ENCODE measurements at places on chromosomes 5 and 9.

- DNase-seq = no peak
Observed at GRCh38 chr9:37635808-37636207, 14.9 kb upstream of the FRMPD1 start.

- DNase-seq = peak; percentile 15
Observed at GRCh38 chr5:172800088-172800551, 29.1 kb upstream of the DUSP1 start.

GRCh38 chr5:110957934-110958333, 113.6 kb upstream of the TSLP start:
- no peak for DNase-seq

GRCh38 chr9:69443178-69443577, 118.2 kb downstream of the ENTREP1 start:
- no peak for DNase-seq

GRCh38 chr5:143074414-143074996, 304.3 kb downstream of the ARHGAP26 start:
- DNase-seq = no peak

- DNase-seq = no peak
Observed at GRCh38 chr9:114682846-114683245, 854 bp upstream of the TEX48 start.

DNA sequence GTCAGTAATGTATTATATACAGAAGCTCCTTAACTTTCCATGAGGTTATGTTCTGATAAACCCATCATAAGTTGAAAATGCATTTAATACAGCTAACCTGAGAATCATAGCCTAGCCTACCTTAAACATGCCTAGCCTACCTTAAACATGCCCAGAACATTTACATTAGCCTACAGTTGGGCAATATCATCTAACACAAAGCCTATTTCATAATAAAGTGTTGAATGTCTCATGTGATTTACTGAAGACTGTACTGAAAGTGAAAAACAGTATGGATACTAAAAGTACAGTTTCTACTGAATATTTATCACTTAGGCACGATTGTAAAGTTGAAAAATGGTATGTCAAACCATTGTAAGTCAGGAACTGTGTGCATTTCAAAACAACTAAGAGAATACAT, 1.6 kb downstream of the GM2A start:
- DNase-seq = no peak

DNA sequence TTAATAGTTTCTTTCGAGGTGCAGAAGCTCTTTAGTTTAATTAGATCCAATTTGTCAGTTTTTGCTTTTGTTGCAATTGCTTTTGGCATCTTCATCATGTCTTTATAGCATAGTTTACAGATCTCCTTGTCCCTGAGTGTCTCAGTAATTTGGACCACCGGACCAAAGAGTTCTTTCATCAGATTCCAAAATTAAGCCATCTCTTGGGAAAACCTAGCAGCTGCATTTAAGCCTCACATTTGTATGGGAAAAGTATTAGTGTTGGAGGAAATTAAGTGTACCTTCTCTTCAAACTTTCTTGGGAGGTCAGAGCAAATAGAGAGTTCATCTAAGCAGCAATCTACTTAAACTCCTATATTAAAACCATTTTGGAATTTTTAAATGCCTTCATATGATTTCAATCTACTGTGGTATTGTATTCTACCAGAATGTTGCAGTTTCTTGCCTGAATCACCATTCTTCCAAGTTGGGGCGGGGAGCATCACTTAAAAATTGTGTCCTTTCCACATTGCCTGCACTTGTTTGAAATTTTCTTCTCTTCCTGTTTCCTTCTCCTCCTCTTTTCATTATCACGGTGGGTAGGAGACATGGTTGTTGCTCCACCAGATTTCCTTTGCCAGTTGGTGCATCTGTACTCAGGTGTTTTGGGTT, 97.3 kb upstream of the DAB2 start:
- DNase-seq = no peak

DNA sequence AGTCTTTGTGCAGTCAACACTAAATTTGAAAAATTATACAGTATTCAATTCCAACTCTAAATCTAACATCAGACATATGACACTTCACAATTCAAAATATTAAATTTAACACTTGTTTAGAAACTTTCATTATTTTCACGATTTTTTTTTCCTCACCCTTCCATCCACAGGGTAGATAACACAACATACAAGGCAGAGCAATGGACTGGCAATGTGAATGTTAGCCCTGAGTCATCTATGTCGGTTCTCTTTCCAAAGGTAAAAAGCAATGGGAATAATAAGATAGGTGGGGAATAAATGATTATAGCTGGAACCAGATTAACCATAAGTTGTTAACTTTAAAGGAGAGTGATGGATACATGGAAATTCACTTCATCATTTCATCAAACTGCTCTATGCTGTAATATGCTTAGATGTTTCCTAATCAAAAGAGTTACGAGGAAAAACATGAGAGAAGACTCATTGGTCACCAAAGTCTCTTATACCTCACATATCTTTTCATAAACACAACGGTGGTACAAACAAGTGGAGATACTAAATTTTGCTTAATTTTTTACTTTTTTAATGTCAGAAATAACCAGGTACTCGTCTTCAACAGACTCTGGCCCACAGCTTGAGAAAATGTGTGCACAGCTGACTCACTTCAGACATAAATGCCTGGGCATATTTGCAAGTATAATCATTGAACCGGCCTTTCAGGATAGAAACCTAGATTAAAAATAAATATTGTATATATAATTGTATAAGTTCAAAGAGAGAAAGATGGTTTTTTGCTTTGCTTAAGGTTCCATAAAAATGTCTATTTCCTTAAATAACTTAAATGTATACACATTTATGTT, 23.0 kb downstream of the RFX3 start:
- DNase-seq = no peak

DNA sequence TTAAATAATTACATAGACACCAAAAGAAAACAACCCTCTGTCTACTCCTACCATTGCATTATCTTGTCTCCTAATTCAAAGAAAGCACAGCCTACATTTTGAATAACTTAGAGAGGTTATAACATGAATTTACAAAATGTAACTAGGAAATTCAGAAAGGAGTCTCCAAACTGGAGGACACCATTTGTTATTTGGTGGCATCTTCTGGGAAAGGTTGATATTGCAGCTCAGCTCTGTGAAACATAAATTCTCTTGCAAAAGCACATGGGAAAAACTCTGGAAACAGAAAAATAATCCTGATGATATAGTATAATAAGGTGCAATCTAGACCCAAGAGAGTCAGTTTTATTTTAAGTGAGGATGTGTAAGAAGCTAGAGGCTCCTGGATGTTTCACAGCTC, 215.3 kb downstream of the MLLT3 start:
- DNase-seq = no peak
